Foreskin keratinocyte (primary cell): ENCODE measurements at places on chromosomes 2 and 18. TPM values are rescaled to one million over a fixed set of nuclear protein-coding genes. Genes with fewer than 3 reads are reported as not detected.

The IRS1 gene
- total RNA-seq: 23.9 and 31.9 TPM in 2 replicates

The RALB gene
- 49.4 and 57.4 TPM in 2 replicates for total RNA-seq

The SLC9A4 gene
- total RNA-seq: not detected in 2 replicates

The NMUR1 gene
- not detected in 2 replicates for total RNA-seq

The GPR39 gene
- 10.5 and 11.3 TPM in 2 replicates for total RNA-seq

The SATB2 gene
- 2.1 and 2.8 TPM in 2 replicates for total RNA-seq

The MSTN gene
- not detected in 2 replicates for total RNA-seq

The C2orf42 gene
- 9.3 and 10.0 TPM in 2 replicates for total RNA-seq

The STARD7 gene
- total RNA-seq: 110 and 120 TPM in 2 replicates

The FEZ2 gene
- 36.5 and 43.1 TPM in 2 replicates for total RNA-seq

The RETREG2 gene
- 38.0 and 43.8 TPM in 2 replicates for total RNA-seq

The COLEC12 gene
- not detected in 2 replicates for total RNA-seq

The HOXD9 gene
- 0.14 and 0.37 TPM in 2 replicates for total RNA-seq

The AGXT gene
- total RNA-seq: not detected in 2 replicates

The RAD51AP2 gene
- 0.04 and 0.10 TPM in 2 replicates for total RNA-seq

The SCN2A gene
- 0.35 and 0.78 TPM in 2 replicates for total RNA-seq

The SKOR2 gene
- not detected in 2 replicates for total RNA-seq

The RBM43 gene
- total RNA-seq: 1.3 and 1.5 TPM in 2 replicates

The AQP12A gene
- not detected in 2 replicates for total RNA-seq

The IL36A gene
- total RNA-seq: not detected in 2 replicates

The SLC19A3 gene
- 0.14 and 0.21 TPM in 2 replicates for total RNA-seq

The KYNU gene
- total RNA-seq: 0.39 and 3.6 TPM in 2 replicates

The GPR155 gene
- 2.8 and 3.6 TPM in 2 replicates for total RNA-seq

The CAB39 gene
- total RNA-seq: 179 and 191 TPM in 2 replicates

The SGPP2 gene
- total RNA-seq: 0.07 and 0.14 TPM in 2 replicates

The LYG2 gene
- total RNA-seq: not detected in 2 replicates

The FIGLA gene
- total RNA-seq: not detected in 2 replicates

The RND3 gene
- 60.8 and 61.3 TPM in 2 replicates for total RNA-seq

The DSC3 gene
- total RNA-seq: 136 and 140 TPM in 2 replicates

The TCF23 gene
- total RNA-seq: 0.03 and 0.04 TPM in 2 replicates

The IMPA2 gene
- 26.1 and 31.8 TPM in 2 replicates for total RNA-seq

The TTN gene
- not detected in 2 replicates for total RNA-seq

The KCNF1 gene
- total RNA-seq: 0.04 TPM in 1 of 2 replicates, not detected in the other
